IMR-90 (cell line): ENCODE measurements at places on chromosomes 2 and 18. TPM values are rescaled to one million over a fixed set of nuclear protein-coding genes. Genes with fewer than 3 reads are reported as not detected.
A peak's percentile ranks its signal among the peaks of the same experiment; 100 is the strongest.

DNA sequence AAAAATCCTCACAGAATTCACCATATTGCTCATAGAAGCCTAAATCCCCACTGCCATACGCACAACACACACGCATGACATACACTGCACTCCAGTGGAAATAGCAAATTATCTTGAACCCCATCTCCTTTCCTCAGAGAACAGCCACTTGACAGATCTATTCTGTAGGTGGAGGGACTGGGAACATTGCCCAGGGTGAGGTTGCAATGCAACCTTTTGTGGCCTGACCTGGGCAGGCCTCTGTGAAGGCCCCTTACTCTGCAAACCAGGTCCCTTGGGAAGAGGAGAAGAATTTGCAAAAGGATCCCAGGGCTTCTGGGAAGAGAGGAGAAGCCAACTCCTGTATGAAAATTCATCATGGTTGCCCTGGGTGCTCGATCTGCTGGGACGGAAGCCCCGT, 51.9 kb downstream of the SDC1 start:
- no peak for DNase-seq
- H3K4me1 ChIP-seq = no peaks in the 10 kb centered on the region
- 0 out of 2 replicates have a peak, but pooled peaks cover 3% of the 10 kb centered on the region for H3K27me3 ChIP-seq
- no peak overlapping the region for H3K4me3 ChIP-seq
- no peaks in the 10 kb centered on the region for H3K36me3 ChIP-seq
- no peak overlapping the region for H3K27ac ChIP-seq

CYP27C1 gene
- total RNA-seq = not detected in 2 replicates

KIF5C gene
- total RNA-seq = 0.18 and 0.28 TPM in 2 replicates

ABCB11 gene
- not detected in 2 replicates for total RNA-seq

MC2R gene
- not detected in 2 replicates for total RNA-seq

DNA sequence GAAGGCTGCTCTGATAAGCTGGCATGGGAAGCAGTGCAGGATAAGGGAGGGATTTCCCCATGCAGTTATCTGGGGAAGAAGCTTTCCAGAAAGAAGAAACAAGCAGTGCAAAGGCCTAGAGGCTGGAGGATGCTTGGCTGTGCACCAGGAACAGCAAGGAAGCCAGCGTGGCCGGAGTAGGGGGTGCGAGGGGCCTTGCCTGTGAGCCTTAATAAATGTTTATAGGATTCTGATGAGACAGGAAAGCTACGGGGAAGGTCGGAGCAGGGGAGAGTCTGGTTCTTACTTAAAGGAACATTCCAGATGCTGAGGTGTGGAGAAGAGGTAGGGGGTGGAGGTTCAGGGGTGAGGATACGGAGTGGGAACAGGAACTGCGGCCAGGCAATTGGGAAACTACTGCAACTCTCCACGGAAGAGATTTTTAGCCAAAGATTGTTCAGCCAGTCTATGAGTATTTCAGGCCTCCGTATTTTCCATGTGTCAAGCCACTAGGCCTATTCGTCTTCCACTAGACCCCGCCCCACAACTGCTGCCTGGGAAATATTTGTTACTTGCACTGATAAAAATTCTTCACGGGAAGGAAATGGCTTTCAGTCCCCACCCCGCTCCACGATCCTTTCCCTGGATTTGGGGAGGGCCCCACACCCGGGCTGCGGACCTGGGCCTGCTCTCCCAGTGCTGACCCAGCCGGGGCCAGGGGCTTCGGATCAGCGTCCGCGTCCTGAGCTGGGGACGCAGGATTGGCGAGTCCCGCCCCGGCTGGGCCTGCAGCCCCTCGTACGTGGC, 516 bp downstream of the EIF2AK2 start:
- peak; percentile 42 for DNase-seq
- no peaks in the 10 kb centered on the region for H3K27me3 ChIP-seq
- peak overlapping the region; percentile 83 for H3K4me3 ChIP-seq
- H3K27ac ChIP-seq = peak overlapping the region; percentile 69

ACVR1C gene
- 0.18 and 0.28 TPM in 2 replicates for total RNA-seq

- H3K27ac ChIP-seq = no peak overlapping the region
- H3K4me3 ChIP-seq = no peak overlapping the region
- no peaks in the 10 kb centered on the region for H3K36me3 ChIP-seq
- no peak for DNase-seq
- H3K4me1 ChIP-seq = peaks cover 1% of the 10 kb centered on the region; the same call in 1 of the 2 replicates
Measured at GRCh38 chr2:105649534-105649933, 95.2 kb upstream of the NCK2 start.

DNA sequence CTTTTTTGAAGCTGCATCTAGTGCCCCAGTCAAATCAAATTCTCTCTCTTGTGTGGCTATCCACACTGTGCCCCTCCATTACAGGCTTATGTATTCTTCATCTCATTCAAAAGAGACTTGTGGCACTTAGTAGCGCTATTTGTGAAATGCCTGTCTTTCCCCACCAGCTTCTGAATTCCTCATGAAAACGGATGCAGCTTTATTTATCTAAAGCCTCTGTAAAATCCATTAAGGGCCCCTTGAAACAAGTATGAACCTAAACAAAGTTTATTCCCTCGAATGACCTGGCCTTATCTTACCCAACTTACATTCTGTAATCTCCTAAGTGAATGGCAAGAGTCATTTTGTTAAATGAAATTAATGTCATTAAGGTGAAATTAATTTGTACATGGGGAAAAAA, 417.4 kb upstream of the PIK3C3 start:
- H3K36me3 ChIP-seq = no peaks in the 10 kb centered on the region
- no peak for DNase-seq
- H3K27me3 ChIP-seq = no peaks in the 10 kb centered on the region
- H3K4me1 ChIP-seq = no peaks in the 10 kb centered on the region

DNA sequence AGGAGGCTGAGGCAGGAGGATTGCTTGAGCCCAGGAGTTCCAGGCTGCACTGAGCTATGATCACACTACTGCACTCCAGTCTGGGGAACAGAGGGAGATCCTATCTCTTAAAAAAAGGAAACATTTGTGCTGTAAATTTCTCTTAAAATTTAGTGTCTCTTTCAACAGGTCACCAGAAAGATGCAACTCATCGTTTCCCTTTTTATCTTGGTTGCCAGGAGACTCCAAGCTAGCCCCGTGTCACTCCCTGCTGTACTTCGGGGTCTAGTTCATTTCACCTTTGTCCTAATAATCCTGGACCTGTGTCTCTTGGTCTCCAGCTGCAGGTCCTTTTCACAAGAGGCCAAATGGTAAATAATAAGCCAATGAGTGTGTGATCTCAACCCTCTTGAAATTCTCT, 7.1 kb downstream of the HS1BP3 start:
- H3K36me3 ChIP-seq = peaks cover 29% of the 10 kb centered on the region; the same call in 1 of the 2 replicates
- no peak for DNase-seq
- no peak overlapping the region for H3K27ac ChIP-seq
- H3K27me3 ChIP-seq = no peaks in the 10 kb centered on the region
- no peak overlapping the region for H3K4me3 ChIP-seq

ZNF385B gene
- under 0.01 TPM in 1 of 2 replicates, not detected in the other for total RNA-seq

GPR75 gene
- total RNA-seq = 1.4 and 1.7 TPM in 2 replicates

ALPI gene
- total RNA-seq = not detected in 2 replicates

DNA sequence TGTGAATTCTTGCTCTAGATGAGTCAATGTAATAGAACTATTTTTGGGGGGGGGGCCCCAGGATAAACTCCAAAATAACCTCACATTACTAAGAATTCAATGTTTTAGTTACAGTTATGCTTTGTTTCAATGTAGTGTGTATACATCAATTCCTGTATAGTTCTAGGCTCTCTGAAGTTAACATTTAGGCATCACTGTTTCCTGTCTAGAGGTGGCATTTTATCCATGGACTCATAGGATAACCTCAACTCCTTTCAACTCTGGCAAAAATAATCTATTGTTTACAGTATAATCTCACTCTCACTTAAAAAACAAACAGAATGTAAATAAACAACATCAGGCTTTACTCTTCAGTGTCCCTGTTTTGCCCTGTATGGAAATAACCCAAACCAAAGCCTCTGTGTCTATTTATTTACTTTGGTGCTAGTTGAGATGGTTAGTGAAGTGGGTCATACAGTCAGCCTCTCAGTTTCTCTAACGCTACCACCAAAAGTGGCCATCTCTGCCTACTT, 79.3 kb upstream of the MMADHC start:
- no peak overlapping the region for H3K27ac ChIP-seq
- no peaks in the 10 kb centered on the region for H3K36me3 ChIP-seq
- H3K27me3 ChIP-seq = no peaks in the 10 kb centered on the region
- DNase-seq = no peak

PLB1 gene
- 0.90 and 1.4 TPM in 2 replicates for total RNA-seq

- H3K27ac ChIP-seq = no peak overlapping the region
- no peaks in the 10 kb centered on the region for H3K36me3 ChIP-seq
- peaks cover 14% of the 10 kb centered on the region for H3K27me3 ChIP-seq
- no peak for DNase-seq
Measured at GRCh38 chr2:173754165-173754564, 211.0 kb downstream of the SP3 start.

DNA sequence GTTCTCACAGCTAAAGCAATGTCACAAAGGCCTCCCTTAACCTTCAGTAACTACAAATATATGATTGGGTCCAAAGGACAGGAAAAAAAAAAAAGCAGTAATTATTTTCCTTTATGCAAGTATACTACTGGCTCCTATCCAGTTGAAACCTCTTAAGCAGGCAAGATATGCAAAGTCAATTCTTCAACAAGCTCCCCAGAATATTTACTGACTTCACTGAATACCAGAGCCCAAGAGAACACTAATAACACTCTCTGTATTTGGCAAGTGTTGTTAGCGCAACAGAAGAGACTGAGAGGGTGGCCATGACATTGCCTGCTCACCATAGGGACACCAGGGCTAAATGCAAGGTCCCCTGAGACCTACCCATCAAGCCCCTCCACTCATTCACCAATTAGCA, 74.5 kb downstream of the AP1S3 start:
- H3K4me1 ChIP-seq = peaks cover 6% of the 10 kb centered on the region
- H3K27ac ChIP-seq = no peak overlapping the region
- peak; percentile 52 for DNase-seq
- no peak overlapping the region for H3K4me3 ChIP-seq
- H3K27me3 ChIP-seq = no peaks in the 10 kb centered on the region

DNA sequence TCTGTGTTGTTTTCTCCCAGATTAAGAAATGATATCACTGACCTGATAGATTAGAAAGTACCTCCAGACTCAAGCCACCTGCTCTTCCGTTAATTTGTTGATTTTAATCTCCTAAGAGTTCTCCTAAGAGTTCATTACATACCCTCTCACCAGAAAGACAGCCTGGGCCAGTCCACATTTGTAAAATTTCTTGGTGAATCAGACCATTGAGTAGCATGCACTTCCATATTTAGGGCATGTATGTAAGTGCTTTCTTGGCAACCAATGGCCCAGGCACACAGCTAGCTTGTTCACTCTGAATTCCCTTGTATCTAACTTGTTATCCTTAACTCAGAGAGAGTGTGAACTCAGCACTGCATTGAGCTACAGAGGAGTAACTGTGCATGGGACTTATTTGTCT, 158.1 kb upstream of the ACAA2 start:
- H3K27ac ChIP-seq = no peak overlapping the region
- H3K4me1 ChIP-seq = no peaks in the 10 kb centered on the region
- H3K27me3 ChIP-seq = peaks cover 1% of the 10 kb centered on the region; the same call in 1 of the 2 replicates
- no peaks in the 10 kb centered on the region for H3K36me3 ChIP-seq

CYTIP gene
- not detected in 2 replicates for total RNA-seq

OR6B2 gene
- not detected in 2 replicates for total RNA-seq

GRCh38 chr2:13638181-13638580, 921.4 kb downstream of the TRIB2 start:
- H3K4me1 ChIP-seq = no peaks in the 10 kb centered on the region
- no peaks in the 10 kb centered on the region for H3K36me3 ChIP-seq
- no peak overlapping the region for H3K27ac ChIP-seq
- H3K27me3 ChIP-seq = no peaks in the 10 kb centered on the region
- H3K4me3 ChIP-seq = no peak overlapping the region

- H3K36me3 ChIP-seq = no peaks in the 10 kb centered on the region
- H3K27me3 ChIP-seq = no peaks in the 10 kb centered on the region
- H3K4me3 ChIP-seq = no peak overlapping the region
- peak; percentile 63 for DNase-seq
Measured at GRCh38 chr2:196453613-196454047, 185.9 kb upstream of the CCDC150 start.

CCBE1 gene
- total RNA-seq = 93.9 and 148 TPM in 2 replicates

DNA sequence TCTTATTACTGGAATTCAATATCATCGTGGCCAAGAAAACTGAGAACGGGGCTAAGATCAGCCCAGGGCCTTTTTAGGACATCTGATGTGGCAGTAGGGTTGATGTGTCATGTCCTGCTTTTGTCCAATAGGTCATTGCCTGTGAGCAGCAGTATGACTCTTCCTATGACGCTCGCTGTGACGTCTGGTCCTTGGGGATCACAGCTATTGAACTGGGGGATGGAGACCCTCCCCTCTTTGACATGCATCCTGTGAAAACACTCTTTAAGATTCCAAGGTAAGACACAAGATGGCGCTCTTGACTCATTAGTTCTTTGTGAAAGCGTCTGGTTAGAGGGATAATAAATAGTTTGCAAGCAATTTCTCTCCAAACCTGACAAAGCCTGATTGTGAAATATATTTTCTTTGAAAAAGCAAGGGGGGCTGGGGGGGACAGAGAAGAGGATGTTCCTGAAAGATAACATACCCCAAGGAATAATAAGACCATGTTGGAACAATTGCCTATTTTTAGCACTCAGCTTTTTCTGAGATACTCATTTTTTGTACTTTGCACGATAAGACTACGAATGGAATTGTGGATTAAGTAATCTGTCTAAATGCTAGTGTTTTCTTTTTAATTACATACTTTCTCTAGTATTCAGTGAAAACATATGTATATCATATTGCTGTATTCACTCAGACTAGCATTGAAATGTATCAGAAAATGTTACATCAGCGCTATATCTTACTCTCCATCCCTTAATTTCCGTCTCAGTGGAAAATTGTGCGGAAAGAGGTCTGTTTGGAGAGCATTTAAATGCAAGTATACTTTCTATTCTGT, 58.1 kb downstream of the MYO3B start:
- H3K27me3 ChIP-seq = peaks cover 14% of the 10 kb centered on the region
- H3K36me3 ChIP-seq = no peaks in the 10 kb centered on the region
- DNase-seq = peak; percentile 54
- no peaks in the 10 kb centered on the region for H3K4me1 ChIP-seq
- no peak overlapping the region for H3K4me3 ChIP-seq

- no peaks in the 10 kb centered on the region for H3K27me3 ChIP-seq
- H3K4me1 ChIP-seq = peaks cover 18% of the 10 kb centered on the region
- DNase-seq = no peak
- no peak overlapping the region for H3K27ac ChIP-seq
Measured at GRCh38 chr2:47312491-47312850, 90.5 kb upstream of the MSH2 start.

- no peaks in the 10 kb centered on the region for H3K27me3 ChIP-seq
- H3K27ac ChIP-seq = no peak overlapping the region
- H3K4me1 ChIP-seq = peaks cover 6% of the 10 kb centered on the region; the same call in 1 of the 2 replicates
- H3K36me3 ChIP-seq = peaks cover 2% of the 10 kb centered on the region; the same call in 1 of the 2 replicates
- H3K4me3 ChIP-seq = no peak overlapping the region
Measured at GRCh38 chr2:127343277-127343676, 44.5 kb downstream of the MAP3K2 start.

GRCh38 chr2:200377355-200378336, 71.2 kb downstream of the SPATS2L start:
- no peaks in the 10 kb centered on the region for H3K27me3 ChIP-seq
- peaks cover 4% of the 10 kb centered on the region for H3K36me3 ChIP-seq
- no peak overlapping the region for H3K4me3 ChIP-seq
- DNase-seq = no peak
- peaks cover 42% of the 10 kb centered on the region for H3K4me1 ChIP-seq
- peak overlapping the region; percentile 77 for H3K27ac ChIP-seq

MYO5B gene
- total RNA-seq = 0.54 and 0.56 TPM in 2 replicates

- no peaks in the 10 kb centered on the region for H3K36me3 ChIP-seq
- no peak for DNase-seq
- H3K4me1 ChIP-seq = peaks cover 7% of the 10 kb centered on the region
Measured at GRCh38 chr2:109200616-109201464, 71.8 kb downstream of the SH3RF3 start.

ZCCHC2 gene
- total RNA-seq = 2.2 and 3.6 TPM in 2 replicates

CCL20 gene
- total RNA-seq = not detected in 2 replicates
